ENCODE measurements at places on chromosomes 6 and 20. TPM values are rescaled to one million over a fixed set of nuclear protein-coding genes. Genes with fewer than 3 reads are reported as not detected.

DNA sequence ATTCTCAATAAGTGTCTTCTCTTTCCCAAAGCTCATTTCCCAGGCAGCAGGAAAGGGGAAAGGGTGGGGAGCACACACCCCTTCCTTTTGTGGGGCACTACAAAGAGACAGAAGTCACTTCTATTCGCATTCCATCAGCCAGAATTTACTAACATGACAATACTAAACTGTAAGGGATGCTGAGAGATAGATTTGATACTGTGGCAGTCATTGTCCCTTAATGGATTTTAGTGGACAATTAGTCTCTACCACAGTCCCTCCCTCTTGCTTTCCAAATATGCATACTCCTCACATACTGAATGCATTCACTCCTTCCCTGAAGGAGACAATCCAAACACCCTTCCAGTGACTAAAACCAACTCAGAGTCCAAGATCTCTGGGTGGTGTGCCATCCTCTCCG, 50.5 kb downstream of the ABRACL start:
- no peak for DNase-seq

- DNase-seq = no peak
Observed at GRCh38 chr6:40947876-40948526, 91.0 kb downstream of the UNC5CL start.

DNA sequence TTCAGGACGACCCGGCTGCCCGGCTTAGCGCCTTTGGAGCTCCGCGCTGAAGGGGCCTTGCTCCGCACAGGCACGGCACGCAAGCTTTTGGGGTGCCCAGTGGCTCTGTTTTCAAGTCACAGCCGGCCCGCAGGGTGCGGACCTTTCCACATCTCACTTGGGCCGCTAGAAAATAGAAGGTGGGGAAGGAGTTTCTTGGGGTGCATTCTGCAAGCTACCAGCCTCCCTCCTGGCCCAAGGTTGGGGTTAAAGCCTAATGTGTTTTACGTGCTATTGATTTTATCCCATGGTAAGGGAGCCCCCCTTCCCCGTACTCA, 561 bp downstream of the KAT14 start:
- DNase-seq = no peak

Gene RSPH4A
- 0.20 TPM for total RNA-seq

- no peak for DNase-seq
Observed at GRCh38 chr20:24210356-24210755, 221.8 kb upstream of the GGTLC1 start.

DNA sequence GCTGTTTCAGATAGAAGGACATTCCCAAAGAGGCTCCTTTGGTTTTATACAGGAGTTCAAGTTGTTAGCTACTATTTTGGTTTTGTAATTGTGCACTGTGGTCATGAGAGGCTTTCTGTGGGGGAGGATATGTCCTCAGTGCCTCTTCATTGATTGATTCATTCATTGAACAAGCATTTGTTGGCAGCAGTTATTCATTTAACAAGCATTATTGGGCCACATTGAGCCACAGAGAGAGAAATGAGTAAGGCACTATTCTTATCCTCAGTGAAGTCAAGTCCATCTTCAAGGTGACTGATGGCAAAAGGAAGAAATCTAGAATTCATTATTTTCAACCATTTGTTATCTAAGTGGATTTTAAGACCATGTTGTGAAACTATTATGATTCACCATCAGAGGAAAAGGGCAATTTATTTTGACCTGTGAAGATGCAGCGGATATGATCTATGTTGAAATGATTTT, 697.2 kb upstream of the CITED2 start:
- DNase-seq = no peak

DNA sequence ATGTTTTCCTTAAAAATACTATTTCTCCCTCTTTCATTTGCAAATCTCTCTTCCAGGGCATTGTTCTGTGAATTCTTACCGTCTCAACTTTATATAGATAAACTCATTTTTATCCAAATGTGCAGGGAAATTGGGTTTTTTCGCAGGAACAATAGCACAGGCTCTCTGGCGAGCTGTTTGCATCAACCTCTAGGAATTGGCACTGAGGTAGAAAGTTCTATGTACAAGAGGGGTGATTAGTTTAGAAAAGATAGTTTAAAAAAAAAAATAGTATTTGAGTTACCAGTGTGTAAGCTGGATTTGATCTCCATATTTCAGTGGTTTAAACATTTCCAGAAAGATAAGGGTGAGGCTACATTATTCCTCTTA, 129.7 kb upstream of the BTN3A2 start:
- DNase-seq = no peak

GRCh38 chr6:161590961-161591627, 317.2 kb upstream of the AGPAT4 start:
- no peak for DNase-seq

GRCh38 chr20:55437798-55438415, 567.4 kb downstream of the CBLN4 start:
- no peak for DNase-seq

- DNase-seq = peak; percentile 57
Observed at GRCh38 chr6:30490026-30490876, 942 bp downstream of the HLA-E start.

Gene CDK19
- total RNA-seq = 23.1 TPM

- DNase-seq = no peak
Observed at GRCh38 chr20:19257865-19258264, 45.4 kb downstream of the SLC24A3 start.

Gene SLCO4A1
- total RNA-seq = 18.7 TPM

Gene HFE
- 5.7 TPM for total RNA-seq

DNA sequence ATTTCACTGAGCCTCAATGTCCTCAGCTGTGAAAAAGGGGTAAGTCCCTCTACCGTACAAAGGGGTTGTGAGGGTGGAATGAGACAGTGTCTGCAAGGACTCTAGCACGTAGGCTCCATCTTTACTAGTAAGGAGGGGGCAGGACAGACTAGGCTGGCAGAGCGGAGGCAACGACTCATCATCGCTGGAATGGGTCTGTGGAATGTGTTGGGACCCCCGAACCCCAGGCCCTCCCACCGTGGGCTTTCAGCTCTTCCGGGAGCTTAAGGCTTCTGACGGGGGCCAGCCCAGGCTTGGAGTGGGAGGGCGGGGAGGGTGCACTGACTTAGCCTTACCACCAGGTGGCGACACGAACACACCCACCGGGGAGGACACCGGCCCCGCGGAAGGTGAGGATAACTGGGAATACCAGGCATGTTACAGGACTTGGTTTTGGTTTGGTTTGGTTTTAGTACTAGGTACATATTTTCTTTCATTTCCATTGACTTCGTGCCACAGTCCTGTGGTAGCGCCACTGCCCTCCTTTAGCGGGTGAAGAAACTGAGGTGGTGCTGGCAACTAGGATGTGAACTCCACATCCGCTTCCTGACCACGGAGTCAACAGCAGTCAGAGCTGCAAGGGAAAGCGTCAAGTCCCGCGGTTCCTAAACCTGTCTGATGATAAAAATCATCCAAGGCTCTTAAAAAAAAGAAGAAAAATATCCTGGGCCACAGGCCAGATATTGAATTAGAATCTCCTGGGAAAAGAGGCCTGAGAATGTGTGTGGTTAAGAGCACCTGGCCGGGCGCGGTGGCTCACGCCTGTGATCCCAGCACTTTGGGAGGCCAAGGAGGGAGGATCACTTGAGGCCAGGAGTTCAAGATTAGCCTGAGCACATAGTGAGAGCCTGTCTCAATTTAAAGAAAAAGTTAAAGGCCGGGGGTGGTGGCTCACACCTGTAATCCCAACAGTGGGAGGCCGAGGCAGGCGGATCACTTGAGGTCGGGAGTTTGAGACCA, 10.3 kb upstream of the TULP1 start:
- peak; percentile 71 for DNase-seq

Gene SYTL3
- 1.1 TPM for total RNA-seq

DNA sequence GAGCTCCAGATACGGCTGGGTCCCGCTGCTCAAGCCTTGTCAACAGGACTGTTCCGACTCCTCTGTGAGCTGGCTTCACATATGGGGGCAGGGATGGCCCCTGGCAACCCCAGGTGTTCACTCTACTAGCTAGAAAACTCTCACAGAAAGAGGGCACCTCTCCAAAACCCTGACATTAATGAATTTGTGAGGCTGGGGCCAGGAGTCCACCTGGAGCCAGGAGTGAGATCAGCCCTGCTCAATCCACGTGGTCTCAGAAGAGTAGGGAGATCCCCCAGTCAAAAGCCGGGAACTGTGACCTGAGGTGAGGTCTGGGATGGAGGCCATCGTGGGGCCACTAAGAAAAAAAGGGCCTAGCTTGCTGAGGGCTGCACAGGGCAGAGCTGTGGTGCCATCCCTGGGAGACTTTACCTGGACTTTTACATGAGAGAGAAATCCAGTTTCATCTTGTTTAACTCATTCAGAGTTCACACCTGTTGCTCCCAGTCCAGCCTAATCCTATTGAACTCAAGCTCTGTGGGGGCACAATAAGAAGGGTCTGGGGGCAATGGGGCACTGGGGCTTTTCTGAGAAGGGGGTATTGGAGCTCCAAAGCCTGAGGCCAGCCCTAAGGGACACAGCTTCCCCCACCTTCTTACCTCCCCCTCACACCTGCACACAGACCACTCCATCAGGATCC, 144.3 kb upstream of the MLN start:
- DNase-seq = no peak

- no peak for DNase-seq
Observed at GRCh38 chr6:69813508-69813907, 16.7 kb upstream of the LMBRD1 start.

DNA sequence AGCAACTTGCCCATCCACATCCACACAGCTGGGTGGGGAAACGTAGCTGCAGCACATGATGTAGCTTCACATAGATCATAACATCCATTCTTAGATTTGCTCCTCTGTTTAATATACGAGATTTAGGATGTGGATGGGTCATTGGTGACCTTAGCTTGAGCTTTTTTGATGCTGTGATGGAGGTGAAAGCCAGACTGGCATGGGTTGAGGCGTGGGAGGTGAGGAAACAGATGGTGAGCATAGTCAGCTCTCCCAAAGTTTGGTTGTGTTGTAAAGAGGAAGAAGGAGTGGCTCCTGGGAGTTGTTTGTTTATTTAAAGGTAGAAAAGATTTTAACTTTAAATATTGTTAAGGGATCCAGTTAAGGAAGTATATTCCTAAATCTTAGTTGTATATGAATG, 5.3 kb downstream of the ARFGEF2 start:
- DNase-seq = no peak

GRCh38 chr6:12245763-12246718, 44.1 kb upstream of the EDN1 start:
- DNase-seq = no peak

Gene ZCCHC3
- total RNA-seq = 37.2 TPM

DNA sequence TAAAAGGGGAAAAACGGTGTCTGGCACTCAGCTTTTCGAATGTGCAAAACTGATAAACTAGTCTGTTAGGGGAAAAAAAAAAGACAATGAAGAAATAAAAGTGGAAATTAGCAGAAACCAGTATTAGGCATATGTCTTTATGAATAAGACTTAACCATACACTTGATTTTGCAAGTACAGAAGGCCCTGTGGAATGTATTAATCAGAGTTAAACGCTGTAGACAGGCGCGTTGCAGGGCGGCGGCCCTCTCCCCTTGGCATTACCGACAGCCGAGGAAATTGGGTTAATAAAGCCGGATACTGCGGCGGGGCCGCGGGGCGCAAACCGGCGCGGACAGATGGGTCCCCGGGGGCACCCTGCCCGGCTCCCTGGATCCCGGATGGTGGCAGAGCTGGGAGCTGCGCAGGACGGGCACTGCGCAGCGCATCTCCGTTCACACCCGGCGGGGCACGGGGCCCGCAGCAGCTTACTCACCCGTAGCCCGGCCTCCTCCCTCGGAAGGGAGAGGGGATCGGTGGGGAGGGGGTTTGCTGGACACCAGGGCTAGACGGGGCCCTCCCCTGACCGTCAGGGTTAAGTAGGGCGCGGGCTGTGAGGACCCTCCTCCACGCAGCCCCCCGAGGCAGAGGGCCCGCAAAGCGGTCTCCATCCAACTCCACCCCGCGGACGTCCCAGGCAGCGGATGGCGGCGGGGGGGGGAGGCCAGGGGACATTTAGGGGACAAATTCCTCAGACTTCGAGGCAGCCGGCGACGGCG, 2.0 kb downstream of the BHLHE23 start:
- no peak for DNase-seq

DNA sequence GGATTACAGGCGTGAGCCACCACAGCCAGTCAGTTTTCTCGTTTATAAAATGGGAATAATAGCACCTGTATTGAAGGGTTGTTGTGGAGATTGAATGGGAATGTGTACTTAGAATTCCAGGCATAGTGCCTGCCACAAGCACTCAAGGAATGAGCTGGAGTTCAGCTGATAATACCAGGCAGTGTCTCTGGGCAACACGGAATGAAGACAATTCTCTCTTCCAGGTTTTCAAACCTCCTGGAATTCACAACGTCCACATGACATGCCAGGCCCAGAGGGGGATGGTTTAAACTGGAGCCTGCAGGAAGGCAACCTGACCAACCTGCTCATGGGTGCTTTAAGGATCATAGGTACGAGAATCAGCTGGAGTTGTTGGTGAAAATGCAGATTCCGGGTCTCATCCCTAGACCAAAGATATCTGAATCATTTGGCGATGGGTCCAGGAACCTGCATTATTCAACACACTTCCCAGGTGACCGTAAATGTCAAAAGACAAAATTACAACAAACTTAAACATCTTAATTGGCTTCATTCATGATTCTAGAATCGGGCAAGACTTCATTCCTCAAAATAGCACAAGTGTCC, 1.9 kb upstream of the PTPN1 start:
- DNase-seq = peak; percentile 40

DNA sequence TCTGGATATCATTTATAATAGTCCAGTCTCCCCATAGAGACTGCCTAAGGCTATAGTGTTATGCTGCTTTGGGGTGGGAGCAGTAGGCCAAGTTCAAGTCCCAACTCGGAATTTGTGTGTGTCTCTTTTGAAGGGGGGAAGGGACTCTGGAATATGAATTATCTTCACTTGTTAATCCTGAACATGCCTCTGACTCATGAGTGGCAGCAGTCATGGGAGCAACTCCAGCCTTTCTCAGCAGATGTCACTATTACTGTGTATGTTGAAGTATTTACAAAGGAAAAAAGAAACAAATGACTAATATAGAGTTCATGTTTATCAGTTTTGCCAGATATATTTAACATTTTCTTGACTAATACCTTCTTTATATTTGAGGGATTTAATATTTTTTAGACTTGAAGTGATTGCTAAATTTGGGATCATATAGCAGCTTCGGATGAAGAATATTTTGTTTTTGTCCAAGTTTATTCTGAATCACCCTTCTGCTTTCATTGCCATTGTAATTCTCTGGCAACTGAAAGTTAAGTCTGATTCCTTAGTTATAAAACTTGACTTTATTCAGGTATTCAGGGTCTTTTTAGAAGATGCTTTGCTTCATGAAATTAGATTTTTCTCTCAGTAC, 23.4 kb downstream of the FAM217A start:
- peak; percentile 50 for DNase-seq

Gene CCN6
- not detected for total RNA-seq

Gene IRF4
- total RNA-seq = not detected

Gene RNF217
- total RNA-seq = 0.09 TPM

- no peak for DNase-seq
Observed at GRCh38 chr20:8372824-8373380, 240.8 kb downstream of the PLCB1 start.

DNA sequence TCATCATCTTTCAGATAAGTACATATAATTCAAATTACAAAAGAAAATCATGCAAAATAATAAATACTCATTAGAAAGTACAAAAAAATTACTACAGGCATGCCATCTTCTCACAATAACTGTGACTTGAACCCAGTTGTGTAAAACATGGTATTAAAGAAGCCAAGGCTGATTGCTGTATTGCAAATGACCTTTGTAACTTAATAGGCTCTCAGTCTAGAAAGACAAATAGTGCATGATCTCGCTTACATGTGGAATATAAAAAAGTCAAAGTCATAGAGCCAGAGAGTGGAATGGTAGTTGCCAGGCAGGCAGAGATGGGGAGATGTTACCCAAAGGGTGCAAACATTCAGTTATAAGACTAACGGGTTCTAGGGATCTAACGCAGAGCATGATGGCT, 626.1 kb downstream of the COL12A1 start:
- DNase-seq = no peak

Gene KCNK17
- total RNA-seq = not detected

All from Caco-2 (cell line).